ENCODE measurements at places on chromosomes 3 and 15. TPM values are rescaled to one million over a fixed set of nuclear protein-coding genes. Genes with fewer than 3 reads are reported as not detected.

- peak; percentile 41 for DNase-seq
Observed at GRCh38 chr3:128992926-128993460, 883 bp downstream of the CFAP92 start.

DNA sequence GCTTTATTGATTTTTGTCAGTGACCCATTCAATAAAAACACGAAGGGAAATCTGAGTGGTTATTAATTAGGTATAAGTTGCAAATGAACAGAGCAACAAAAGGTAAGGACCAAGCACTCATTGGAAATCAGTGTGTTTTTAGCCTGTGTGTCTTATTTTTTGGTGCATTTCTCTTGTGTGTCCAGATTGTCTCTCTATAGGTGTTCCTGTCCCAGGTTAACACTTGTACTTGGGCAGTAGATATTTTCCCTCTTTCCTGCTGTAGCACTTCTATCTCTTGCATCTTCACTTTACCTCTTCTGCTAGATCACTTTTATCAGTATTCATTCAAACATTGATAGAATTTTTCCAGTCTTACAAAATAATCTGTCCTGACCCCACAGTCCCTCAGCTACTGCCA, 37.0 kb downstream of the MAPK6 start:
- no peak for DNase-seq

MORC1 gene
- not detected for total RNA-seq

SERPINI1 gene
- 6.1 TPM for total RNA-seq

OR5K1 gene
- total RNA-seq = not detected

DMXL2 gene
- 13.2 TPM for total RNA-seq

- DNase-seq = no peak
Observed at GRCh38 chr3:2656806-2657777, 453.1 kb downstream of the IL5RA start.

DNA sequence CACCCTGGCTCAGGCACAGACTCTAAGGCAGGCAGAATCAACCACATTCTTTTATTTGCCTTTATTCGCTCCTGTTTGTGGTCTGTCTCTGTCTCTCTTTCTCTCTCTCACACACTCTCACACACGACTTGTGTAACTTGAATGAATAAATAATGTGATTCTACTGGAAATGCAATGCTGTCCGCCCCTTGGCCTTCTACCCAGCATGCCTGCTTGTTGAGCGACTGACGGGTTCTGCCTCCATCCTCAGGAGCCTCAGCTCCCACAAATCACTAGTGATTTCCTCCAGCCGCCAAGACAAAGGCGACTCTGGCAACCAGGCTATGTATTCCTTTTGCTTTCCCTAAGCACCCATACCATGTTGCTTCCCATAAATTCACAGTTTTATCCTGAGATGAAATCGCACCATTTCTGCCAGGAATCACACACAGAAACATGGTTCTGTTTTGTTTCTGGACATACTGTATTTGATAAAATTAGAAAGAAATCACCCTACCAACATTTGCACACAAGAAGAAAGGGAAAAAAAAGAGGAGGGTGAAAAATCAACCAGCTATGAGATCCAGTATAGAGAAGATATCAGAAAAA, 460.8 kb downstream of the MAGI1 start:
- DNase-seq = no peak

CD86 gene
- total RNA-seq = 0.25 TPM

- no peak for DNase-seq
Observed at GRCh38 chr15:70023769-70024491, 73.8 kb downstream of the TLE3 start.

DNA sequence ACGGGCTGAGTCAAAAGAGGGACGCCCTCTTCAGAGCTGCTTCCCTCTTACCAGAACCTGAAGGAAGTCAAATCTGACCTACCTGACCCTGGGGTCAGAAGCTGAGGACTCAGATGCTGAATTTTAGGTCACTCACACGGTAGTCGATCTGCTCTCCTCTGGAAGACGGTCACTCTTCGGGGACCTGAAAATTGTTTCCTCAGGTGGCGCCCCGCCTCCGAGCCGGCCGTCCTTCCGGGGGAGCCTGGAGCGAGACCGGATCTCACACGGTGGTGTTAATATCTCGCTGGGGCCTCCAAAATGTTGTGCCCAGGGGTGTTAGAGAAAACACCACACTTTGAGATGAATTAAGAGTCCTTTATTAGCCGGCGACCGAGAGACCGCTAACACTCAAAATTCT, 737.2 kb downstream of the SI start:
- no peak for DNase-seq

Data from WTC11 (cell line).